Skin of body (tissue), 3 donors: ENCODE measurements at places on chromosomes 1 and 21.

GRCh38 chr1:231719485-231720183 lies 93.0 kb downstream of the DISC1 start:
- no peak for DNase-seq

- peak; percentile 16 for DNase-seq
Observed at GRCh38 chr1:71618766-71619530, 538.1 kb upstream of the ZRANB2 start.

- DNase-seq, result no peak
Observed at GRCh38 chr21:15552914-15553494, 176.8 kb upstream of the USP25 start.

- no peak for DNase-seq
Observed at GRCh38 chr1:97379387-97380075, 541.3 kb downstream of the DPYD start.

DNA sequence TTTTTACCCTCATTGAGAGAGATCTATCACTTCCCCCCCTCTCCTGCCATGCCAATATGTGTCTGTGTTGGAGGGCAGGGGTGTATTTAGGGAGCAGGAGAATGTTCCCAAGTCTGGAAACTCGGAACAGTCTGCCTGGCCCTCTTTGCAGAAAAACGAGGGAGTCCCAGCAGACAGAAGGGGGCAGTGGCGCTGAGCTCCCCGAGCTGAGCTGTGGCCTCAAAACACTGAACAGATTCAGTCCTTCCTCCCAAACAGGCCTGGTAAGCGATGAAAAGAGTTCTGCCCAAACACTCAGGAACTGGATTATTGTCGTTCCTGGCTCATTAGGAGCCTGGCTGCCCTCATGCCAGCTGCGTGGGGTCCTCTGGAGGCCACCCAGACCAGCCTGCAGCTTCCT lies 981 bp downstream of the CLDN14 start:
- no peak for DNase-seq
